CD4-positive, alpha-beta memory T cell (primary cell): ENCODE measurements at places on chromosomes 6 and 20.

- DNase-seq, result no peak
Observed at GRCh38 chr6:149220882-149221773, 96.4 kb upstream of the TAB2 start.

DNA sequence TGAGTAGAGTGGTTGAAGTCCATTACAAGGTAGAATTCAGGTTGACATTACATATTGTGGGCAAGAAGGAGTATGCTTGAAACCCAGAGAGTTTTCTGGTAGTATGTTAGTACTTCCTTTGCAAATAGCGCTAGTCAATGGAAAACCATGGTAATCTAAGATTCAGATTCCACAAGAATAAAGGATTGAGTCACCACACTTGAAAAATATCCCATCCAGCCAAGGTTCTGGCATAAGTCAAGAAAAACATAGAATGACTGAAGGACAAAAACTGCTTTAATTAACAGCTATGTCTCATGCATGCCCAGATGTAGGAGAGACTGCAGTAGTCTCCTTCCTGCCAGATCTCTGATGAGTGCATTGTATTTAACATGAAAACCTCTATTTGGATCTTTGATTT, 469.8 kb downstream of the BMP2 start:
- no peak for DNase-seq

DNA sequence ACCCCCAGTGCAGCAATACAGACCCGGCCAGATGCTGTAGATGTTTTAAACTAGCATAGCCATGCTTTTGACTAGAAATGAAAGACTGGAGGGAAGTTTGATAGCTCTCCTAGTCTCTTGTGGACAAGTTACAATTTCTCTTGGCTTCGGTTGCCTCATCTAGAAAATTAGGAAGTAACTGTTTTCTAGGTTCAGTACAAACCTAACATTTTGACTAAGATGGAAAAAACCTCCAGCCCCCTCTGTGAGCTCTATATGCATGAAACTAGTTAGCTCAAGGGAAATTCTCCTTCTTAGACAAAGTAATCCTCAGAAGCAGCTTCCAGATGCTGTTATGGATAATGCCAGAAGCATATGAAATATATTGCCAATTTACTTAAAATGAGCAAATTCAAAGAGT, 86.6 kb downstream of the RNF144B start:
- no peak for DNase-seq

- no peak for DNase-seq
Observed at GRCh38 chr6:10271982-10272381, 142.9 kb downstream of the TFAP2A start.

GRCh38 chr6:74588094-74588832, 617.6 kb downstream of the COL12A1 start:
- no peak for DNase-seq

- DNase-seq, result peak; percentile 12
Observed at GRCh38 chr6:3849681-3850450, 693 bp downstream of the FAM50B start.

- peak; percentile 74 for DNase-seq
Observed at GRCh38 chr20:34825530-34826362, at the start of gene NCOA6. Gene NCOA6 (minus strand): TSS chr20:34825651. CDS start chr20:34782355, 43,296 bp downstream.

GRCh38 chr6:28105245-28105639, 19.2 kb upstream of the ZSCAN16 start:
- DNase-seq, result no peak

- no peak for DNase-seq
Observed at GRCh38 chr6:128482642-128483041, 37.8 kb downstream of the PTPRK start.

DNA sequence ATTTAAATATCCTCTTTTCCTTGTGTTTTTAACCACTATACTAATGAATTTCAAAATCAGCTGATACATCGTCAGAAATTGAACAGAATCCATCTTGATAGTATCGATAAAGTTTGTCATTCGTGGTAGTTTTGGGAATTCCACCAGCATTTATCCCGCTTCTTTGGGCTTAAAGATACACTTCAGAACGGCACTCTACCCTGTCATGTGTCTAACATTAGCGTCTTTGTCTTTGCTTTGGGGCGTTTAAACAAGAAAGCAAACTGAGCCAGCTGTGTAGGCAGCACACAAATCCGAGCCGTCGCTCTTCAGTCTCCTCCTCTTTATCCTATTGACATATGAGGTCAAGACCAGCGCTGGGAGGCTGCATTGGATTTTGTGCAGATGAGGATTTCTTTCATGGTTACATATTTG, 27.5 kb upstream of the NHSL1 start:
- no peak for DNase-seq

- peak; percentile 43 for DNase-seq
Observed at GRCh38 chr20:50992733-50993457, 30.0 kb downstream of the KCNG1 start.

DNA sequence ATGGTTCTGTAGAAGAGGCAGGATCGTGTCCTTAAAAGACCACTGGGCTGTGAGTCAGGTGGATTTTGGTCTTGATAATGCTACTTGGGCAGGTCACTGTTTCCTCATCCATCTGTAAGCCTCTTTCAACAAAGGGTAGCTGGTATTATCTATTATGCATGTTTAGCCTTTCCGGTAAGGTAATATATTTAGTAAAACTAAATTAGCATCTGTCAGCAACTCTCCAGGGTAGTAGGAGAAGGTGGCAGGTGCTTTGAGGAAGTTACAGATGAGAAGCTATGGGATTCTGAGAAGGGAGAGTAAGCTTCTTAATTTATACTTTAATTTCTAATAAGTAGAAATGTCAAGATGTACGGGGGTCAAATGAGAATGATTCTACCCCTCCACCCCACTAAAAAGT, 86.9 kb upstream of the TGM3 start:
- DNase-seq, result no peak

DNA sequence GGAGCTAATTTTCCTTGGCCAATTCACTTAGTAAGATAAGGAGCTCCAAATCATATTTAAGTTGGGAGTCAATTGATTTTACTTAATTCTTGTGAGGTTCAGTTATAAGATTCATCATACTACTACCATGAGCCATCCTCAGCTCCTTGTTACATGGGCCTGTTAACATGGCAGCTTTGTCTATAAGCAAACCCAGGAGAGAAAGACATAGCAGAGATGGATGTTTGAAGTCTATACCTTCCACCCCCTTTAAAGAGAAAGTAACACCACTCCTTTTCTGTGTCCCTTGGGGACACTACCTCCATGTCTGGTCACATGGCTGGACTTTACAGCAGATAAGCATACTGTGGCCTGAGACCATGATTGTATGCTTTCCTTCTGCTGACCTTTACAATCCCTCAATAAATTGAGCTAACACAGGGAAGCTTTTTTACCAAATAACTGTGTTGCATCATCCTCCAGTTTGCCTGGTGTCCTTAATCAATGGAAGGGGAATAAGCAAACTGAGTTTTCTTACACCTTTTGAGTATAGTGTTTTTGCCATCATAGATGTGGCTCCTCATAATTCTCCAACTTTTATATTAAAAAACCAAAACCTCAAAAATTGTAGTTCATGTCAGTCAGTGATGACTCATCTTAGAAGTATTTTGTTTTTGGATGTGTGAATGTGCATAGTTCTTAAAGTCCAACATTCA, 9.8 kb upstream of the ZNFX1 start:
- no peak for DNase-seq

DNA sequence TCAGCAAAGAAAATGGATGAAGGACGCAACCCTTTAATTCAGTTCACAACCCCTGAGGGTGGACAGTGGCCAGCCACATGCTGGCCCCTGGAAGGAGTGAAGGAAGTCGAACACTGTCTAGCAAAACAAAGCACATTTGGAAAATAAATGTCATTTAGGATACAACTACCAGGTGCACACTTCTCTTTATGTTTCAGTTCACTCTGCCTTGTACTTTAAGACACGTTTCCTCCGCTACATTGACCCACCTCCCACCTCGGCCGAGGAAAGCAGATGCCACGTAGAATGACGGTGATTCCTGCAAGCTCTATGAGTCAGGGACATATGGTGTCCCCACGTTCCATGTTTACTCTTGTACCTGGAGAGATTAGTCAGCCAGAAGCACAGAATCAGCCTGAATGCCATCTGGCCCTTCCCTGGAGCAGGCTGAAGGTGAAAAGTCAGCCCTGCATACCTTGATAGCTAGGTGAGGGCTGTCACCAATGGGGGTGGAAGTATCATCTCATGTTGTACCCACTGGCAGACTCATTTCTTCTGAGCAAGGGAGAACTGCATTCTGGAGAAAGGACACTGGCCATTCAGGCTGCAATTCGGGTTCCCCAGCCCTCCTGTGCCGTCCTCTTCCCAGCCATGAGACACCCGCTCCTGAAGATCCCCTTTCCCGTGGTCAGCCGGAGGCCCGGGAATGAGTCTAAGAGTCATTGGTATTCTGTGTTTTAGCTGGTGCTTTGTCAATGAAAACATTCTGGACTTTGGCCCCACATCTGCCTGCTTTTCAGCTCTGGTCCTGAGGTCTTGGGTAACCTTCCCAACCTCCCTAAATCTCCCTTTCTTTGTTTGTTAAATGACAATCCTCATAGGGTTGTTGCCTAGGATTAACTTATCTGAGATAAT, 60.6 kb downstream of the FOXA2 start:
- DNase-seq, result no peak

- DNase-seq, result no peak
Observed at GRCh38 chr6:63724721-63725120, 89.1 kb downstream of the PHF3 start.

- DNase-seq, result no peak
Observed at GRCh38 chr6:15109338-15110090, 136.4 kb upstream of the JARID2 start.

DNA sequence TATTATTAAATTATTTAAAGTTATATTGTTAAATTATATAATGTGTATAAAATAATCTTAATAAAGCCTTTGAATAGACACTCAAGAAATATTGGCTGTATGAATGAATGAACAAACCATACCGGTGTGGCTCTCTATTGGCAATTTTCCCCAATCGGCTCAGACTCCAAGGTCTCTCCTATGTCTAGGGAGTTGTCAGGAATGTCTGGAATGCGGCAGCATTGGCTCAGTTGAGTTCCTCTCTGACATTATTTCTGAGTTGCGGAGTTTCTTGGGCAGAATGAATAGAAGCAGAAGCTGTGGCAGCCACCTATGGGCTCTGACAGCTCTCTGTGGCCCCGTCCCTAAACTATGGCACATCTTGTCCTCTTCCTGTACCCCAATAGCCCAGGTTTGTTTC, 111.0 kb downstream of the SOBP start:
- DNase-seq, result no peak

DNA sequence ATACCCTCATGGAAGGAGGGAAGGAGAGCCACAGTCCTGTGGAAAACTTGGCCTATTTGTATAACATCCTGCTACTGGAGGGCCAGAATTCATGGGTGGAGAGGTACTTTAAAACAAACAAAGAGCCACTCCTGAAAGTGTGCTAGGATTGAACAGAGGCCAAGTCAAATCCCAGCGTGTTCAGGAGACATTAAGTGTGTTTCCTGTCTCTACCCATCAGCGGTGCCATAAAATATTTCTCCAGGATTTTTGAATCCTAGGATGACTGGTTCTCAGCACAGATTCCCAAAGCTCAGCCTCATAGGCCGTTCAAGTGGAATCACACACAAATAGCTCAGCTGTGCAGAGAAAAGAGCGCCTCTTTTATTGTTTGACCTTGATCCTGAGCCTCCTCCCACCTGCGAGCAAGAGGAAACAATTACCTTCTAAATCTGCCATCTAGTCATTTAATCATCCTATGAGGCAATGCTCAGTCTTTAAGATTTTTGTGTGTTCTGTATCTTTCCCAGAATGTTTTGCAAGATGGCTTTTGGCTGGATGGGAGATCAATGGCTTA, 31.8 kb upstream of the RALGAPA2 start:
- no peak for DNase-seq

DNA sequence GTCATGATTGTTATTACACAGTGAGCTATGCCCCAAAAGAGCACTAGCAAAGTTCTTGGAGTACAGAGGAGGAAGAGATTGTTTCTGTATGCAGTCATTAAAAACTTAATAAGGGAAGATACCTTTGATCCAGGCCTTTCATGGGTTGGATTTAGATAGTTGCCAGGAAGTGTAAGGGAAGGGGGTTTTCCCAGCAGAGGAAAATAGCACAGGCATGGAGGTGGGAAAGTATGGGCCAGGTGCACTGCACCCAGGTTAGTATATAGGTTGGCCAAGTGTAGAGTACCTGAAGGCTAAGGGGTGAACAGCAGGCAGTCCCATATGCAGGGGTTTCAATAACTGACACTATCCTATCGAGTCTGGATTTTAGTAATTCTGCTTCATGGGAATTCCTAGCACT, 101.4 kb downstream of the SOBP start:
- no peak for DNase-seq

- no peak for DNase-seq
Observed at GRCh38 chr6:42704251-42704936, 18.0 kb downstream of the PRPH2 start.

DNA sequence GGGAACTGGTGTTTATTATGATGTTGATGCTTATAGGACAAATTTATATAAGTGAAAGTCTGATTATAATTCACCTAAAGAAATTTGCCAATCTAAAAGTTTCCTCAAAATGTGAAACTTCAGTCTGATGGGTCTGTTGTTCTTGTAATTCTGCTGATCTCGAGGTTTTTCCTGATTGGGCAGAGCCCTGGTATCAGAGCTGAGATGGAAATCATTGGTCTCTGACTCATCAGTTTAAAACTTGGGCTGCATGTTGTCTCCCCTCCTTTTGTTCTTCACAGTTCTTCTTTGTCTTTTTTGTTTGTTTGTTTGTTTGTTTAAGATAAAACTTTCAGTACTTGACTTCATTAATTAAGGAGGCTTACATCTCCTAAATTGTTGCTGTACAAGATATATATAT, 5.9 kb downstream of the SMAP1 start:
- DNase-seq, result no peak

DNA sequence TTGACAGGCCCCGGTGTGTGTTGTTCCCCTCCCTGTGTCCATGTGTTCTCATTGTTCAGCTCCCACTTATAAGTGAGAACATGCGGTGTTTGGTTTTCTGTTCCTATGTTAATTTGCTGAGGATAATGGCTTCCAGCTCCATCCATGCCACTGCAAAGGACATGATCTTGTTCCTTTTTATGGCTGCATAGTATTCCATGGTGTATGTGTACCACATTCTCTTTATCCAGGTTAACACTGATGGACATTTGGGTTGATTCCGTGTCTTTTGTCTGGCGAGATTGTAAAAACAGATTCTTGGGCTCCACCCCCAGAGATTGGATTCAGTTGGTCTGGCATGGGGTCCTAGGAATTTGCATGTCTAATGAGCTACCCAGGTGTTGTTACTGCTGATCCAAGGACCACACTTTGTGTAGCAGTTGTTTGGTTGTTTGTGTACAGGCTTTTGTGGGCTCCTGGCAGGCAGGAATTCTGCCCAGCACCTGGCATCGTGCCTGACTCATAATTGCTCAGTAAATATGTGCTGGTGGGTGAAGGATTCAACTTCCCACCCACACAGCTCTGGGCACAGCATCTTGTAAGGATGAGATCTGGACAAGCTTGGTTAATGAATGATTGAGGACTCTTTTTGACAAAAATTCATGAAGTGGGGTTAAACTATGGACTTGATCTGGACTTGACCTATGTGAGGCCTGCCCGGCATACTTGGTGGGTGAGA, 5.2 kb downstream of the TOX2 start:
- DNase-seq, result no peak

GRCh38 chr6:14189074-14189473, 71.5 kb downstream of the CD83 start:
- DNase-seq, result no peak

GRCh38 chr6:106377061-106377540, 16.6 kb downstream of the CRYBG1 start:
- no peak for DNase-seq
